ENCODE measurements at places on chromosomes 12 and 14. TPM values are rescaled to one million over a fixed set of nuclear protein-coding genes. Genes with fewer than 3 reads are reported as not detected.
A peak's percentile ranks its signal among the peaks of the same experiment; 100 is the strongest.

The TMTC1 gene
- total RNA-seq, result 71.0 TPM

GRCh38 chr14:50772412-50772811 is 58.5 kb downstream of the NIN start:
- no peak for DNase-seq

The PDZRN4 gene
- 2.0 TPM for total RNA-seq

The CLEC4C gene
- not detected for total RNA-seq

DNA sequence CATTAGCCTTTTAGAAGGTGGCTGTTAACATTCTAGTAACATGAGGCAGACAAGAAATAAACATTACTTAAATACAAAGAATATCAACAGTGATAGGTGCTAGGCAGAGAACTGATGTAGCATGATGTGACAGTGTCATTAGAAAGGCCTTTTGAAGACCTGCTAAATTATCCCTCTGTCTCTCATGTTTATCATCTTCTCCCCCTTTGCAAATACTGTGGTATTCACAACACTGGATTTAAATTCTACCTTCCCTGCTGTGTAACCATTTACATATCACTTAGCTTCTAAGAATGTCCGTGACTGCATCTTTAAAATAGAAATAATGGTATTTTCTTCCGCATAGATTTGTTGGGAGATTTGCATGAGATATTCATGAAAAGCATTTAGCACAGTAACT is 74.4 kb upstream of the CLEC14A start:
- no peak for DNase-seq

GRCh38 chr12:72578327-72578726 is 306.2 kb downstream of the TRHDE start:
- no peak for DNase-seq

The CLEC7A gene
- not detected for total RNA-seq

- no peak for DNase-seq
These were observed 314.8 kb upstream of the TBX3 start for GRCh38 chr12:114998750-114999128.

DNA sequence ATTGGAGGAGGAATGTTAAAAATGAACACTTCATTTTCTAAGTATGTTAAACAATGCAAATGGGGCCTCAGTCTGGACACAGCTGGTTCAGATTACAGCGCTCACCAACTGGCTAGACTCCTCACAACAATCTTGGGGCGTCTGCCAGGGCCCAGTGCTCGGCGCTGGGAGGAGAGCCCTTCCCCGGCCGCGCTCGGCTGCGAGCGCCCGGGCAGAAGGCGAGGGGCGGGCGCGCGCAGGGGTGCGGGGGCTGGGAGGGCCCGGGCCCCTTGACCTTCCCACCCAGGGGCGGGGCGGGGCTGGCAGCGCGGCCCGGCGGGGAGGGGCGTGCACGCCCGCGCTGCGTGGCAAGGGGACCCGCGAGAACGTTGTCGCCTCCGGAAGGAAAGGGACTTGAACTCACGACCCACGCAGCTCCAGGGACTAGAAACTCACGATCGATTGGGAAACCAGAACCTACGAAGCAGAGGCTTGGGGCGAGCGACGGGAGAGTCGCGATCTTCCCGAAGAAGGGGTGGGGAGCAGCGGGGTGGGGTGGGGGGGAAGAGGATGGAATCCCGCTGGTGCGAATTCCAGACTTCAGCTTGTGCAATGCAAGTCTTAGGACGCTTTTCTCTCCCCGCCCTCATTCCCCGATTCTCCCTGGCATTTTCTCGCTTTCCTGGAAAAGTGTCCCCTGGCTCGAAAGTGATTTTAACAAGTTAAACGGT is at the start of gene FBLN5:
Gene FBLN5, minus strand, starts transcription at position 220 of the 710 bp plus-strand sequence. CDS start 465 bp downstream, outside the sequence.
- DNase-seq, result peak; percentile 85

DNA sequence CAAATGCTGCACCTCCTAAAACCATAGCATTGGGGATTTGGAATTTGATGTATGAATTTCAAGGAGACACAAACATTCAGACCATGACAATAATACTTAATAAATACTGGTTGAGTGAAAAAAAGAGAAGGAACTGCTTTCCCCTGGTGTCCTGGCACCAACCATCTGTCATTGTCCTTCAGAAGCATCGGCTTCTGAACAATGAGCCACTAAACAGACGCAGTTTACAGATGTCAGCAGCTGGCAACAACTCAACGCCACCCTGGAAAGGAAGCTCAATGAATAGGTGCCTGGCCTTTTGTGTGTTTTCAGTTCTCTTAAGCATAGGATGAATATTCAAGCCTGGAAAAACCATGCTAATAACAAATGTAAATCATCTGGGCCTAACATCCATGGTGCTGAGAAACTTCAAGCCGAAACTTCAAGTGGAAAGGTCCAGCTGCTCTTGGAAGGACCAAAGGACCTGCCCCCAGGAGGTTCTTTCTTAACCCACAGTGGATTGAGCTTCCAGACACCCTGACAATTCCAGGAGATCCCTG is 101.3 kb downstream of the WIF1 start:
- no peak for DNase-seq

DNA sequence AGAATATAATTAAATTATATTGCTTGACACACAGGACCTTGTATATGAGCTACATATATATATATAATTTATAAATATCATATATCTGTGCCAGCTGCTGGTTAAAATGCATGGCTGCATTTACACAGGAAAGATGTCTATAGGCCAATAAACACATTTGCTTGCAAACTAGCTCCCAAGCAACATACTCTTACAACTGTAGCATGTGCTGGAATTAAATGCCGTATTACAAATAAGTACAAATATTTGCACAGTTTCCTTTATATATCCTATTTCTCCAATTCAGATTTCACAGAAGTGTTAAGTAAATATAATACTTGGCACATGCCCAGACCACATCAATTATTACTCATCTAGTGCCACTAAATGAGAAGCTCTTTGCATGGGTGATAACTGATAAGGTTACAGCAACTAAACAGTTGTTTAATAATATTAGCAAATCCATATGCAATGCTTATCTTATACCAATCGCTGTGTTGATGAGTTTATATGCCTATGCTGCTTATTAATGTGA is 66.7 kb upstream of the E2F7 start:
- no peak for DNase-seq

The PZP gene
- total RNA-seq, result 0.20 TPM

DNA sequence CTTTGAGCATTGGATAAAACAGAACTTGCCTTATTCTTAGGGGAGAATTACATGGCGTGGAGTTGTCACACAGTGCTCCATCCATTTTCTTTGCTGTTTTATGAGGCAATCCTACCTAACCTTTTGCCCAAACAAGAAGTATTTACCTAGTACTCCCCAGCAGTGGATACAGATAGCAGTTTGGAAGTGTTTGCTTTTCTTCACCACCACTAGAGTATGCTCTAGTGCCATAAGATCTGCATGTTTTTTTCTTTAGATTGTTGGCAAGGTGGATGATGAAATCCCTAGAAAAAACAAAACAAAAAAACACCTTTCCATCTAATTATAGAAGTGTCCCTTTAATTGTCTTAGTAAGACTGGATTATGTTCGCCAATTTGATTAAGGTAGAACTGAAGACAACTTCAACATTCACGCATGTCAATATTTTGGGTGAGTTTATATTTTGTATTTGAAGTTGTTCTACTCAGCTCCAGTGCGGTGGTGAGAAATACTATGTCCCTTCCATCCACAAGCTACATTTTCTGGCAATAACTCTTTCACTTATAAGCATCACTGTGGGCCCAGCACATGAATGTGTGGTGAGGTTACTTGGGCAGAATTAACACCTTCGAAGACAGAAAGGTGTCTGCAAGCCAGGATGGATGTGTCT is 23.6 kb upstream of the TMEM260 start:
- DNase-seq, result no peak

- DNase-seq, result no peak
These were observed 7.0 kb upstream of the ANO6 start for GRCh38 chr12:45208604-45209487.

The PTMS gene
- 888 TPM for total RNA-seq

DNA sequence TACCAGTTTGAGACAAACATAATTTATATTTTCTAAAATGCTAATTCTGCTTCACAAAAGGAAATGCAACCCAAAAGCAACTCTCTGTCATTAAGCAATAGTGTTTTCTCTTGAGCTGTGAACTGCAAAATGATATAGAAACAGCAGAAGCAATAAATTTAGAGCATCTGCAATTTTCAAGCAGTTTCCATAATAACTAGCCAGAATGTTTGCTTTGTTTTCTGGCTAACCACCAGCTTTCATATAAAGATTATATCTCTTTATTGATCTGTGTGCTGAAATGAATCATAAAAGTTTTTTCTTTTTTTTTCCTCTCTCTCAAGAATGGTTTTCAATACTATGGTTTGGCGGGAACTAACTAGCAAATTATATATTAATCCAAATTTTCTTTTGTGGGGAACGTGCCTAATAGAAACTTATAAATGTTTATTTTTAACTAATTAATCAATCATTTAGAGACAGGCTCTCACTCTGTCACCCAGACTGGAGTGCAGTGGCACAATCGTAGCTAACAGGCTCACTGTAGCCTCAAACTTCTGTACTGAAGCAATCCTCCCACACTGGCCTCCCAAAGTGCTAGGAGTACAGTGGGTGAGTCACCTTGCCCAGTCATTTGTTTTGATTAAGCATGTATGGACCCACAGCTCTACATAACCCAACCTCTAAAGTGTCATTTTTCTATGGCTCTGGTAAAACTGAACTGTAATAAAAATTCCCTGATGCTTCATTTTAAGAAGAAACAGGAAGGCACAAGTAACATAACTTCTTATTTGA is 830.1 kb upstream of the MGAT4C start:
- DNase-seq, result no peak

DNA sequence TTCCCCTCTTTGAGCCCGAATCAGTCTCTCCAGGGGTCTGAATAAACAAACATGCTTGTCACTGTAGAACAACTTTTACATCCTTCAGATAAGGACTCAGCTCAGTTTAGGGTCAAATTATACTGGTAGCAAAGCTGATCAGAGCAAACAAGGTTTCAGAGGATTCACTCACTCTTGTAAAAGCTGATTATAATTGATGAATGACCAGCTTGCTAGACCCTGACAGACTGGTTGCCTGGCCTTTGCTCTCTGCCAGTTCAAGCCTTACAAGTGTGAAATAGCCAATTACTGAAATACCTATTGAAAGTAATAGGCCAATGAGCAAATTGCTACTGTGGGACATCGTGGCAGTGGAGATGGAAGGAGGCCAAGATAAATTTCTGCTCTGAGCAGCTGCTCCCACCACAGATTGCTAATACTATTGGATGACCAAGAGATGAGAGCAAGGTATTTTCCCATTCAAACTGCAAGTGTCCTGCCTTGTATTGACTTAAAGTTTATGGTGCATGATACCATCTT is 177.6 kb downstream of the PDZRN4 start:
- peak; percentile 66 for DNase-seq

The HOXC5 gene
- total RNA-seq, result not detected

- DNase-seq, result no peak
These were observed 21.9 kb downstream of the YBX3 start for GRCh38 chr12:10701131-10701681.

DNA sequence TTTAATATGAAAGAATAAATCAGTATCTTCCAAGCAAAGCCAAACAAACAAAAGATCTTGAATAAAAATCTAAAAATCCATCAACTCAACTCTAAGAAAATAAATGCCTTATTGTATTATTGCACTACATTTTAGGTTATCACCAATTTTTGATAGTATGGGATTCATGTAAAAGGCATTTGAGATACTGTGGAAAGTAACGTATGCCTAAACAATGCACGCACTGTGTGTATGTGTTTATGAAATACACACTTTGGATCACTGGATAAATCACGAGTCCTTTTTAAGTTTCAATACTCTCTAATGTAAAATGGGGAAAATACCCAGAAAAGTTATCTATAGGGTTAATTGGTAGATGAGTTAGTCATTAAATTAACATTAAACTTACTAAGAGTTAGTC is 17.7 kb downstream of the WBP11 start:
- no peak for DNase-seq

The TAMALIN gene
- 6.6 TPM for total RNA-seq

DNA sequence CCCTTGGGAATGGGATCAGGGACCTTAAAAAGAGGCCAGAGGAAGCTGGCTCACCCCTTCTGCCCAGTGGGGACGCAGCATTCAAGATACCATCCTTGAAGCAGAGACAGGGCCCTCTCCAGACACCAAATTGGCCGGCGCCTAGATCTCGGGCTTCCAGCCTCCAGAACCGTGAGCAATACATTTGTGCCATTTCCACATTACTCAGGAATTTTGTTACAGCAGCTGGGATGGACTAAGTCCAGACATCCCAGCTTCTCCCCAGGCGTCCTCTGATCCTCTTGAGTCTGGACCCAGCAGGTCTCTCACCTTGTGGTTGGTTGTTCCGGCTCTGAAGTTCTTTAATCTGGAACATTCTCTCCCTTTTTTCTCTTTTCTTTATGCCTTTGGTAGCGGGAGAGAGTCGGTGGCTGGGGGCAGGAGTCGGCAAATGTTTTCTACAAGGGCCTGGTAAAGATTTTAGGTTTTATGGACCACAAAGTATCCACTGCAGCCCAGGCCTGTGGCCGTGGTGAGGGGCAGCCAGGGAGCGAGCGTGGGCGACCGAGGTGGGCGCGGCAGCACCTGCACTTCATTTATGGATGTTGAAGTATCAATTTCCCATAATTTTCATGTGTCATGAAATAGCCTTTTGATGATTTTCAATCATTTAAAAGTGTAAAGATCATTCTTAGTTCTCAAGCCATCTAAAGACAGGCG is 4.8 kb downstream of the CEP170B start:
- no peak for DNase-seq

The SLC17A8 gene
- not detected for total RNA-seq

DNA sequence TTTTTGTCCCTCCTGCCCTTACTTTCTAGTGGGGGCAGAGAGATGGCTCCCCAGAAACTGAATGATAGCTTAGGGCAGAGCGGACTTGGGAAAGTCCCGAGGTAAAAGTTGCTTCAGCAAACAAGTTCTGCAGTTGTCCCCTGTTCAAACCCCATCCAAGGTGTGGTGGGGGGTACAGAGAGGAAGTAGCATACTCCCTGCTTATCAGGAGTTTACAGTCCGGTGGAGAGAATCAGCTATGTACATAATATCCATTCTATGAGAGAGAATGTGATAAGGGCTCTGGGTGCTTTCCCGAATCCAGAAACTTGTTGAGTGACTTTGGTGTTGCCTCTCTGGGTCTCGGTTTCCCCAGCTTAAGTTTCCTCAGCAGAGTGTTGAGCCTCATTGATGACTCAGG is 40.4 kb upstream of the VRK1 start:
- no peak for DNase-seq

The GLS2 gene
- 2.2 TPM for total RNA-seq

Data from endodermal cell (in vitro differentiated cells).